ENCODE measurements at places on chromosomes 5 and 9.

GRCh38 chr5:42074353-42074752 is 149.3 kb downstream of the FBXO4 start:
- no peak for DNase-seq

DNA sequence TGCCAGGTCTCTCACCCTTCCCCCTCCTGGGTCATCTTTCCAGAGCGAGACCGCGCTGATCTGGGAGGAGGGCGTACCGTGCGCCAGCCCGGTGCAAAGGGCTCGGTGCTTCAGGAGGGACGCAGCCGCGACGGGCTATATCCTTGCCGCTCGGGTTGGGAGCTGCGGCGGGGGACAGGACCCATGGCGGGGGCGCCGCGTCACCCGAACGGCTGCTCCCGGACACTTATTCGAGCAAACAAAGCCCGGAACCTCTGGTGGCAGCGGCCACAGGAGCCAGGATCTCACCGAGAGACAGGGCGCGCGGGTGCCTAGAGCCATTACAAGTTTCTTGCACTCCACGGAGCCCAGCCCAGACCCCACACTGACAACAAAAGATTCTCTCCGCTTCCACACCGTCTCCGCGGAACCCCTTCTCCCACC is 1.3 kb downstream of the SEMA6A start:
- no peak for DNase-seq

- DNase-seq = no peak
Measured at GRCh38 chr5:2178071-2178477, 295.3 kb upstream of the IRX4 start.

- no peak for DNase-seq
Measured at GRCh38 chr5:67021962-67022361, 174.6 kb downstream of the CD180 start.

DNA sequence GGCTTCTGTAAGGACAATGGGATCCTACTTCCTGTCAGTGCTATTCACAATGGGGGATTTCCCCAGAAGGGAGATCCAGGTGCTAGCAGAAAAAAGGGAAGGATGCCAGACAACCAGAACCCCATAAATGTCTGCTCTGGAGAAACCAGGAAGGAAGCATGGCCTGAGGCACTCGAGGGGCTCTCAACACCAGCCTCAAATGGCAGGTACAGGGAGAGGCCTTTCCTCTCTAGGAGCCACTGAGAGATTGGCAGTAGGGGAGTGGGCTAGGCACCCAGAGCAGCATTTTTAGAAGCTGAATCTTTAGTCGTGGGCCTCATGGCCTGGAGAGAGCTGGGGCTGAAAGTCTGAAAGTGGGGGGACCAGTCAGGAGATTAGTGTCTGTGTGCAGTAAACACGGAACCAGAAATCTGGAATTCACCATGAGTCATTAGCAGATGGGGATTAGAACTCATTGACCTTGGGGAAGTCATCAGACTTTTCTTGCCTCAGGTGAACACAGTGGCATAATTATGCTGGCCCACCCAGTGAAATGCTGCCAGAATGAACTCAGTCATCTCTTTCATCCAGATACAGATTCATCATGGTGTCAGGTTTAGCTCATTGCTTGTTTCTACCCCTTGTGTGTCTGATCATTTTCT is 28.3 kb downstream of the ARHGEF28 start:
- DNase-seq = no peak

DNA sequence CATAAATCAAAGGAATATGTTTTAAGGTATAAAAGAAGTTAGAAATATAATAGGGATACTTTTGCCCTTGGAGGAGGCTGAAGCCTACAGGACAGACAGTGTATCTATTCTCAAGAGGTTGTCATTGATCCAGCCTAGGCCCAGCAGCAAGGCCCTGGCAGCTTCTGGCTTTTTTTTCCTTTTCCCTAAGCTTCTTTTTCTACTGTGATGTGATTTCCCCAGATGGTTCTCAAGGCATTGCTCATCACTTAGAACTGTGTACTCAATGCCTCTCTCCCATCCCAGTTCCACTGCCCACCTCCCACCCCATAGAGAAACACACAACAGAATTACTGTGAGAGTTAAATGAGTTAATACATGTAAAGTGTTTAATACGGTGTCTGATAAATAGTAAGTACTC is 88.6 kb downstream of the SLC44A1 start:
- DNase-seq = no peak

DNA sequence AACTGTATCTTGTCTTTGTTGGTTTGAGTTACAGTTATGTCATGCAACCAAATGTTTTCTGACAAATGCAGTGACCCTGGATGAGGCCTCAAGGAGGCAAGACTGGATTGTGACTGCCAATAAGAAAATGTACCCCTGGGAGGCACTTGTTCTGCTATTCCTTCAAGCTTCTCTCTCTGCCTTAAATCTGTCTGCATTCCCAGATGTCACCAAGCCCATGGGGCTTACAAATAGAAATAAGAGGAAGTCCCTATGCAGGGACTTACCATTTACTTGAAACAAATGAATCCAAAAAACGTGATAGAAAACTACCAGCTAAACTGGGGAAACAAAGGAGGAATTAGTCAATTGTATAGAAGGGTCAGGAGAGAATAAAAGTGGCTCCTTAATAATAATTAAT is 8.2 kb upstream of the PARP8 start:
- DNase-seq = no peak

- no peak for DNase-seq
Measured at GRCh38 chr5:154166901-154167791, 23.4 kb upstream of the GALNT10 start.

DNA sequence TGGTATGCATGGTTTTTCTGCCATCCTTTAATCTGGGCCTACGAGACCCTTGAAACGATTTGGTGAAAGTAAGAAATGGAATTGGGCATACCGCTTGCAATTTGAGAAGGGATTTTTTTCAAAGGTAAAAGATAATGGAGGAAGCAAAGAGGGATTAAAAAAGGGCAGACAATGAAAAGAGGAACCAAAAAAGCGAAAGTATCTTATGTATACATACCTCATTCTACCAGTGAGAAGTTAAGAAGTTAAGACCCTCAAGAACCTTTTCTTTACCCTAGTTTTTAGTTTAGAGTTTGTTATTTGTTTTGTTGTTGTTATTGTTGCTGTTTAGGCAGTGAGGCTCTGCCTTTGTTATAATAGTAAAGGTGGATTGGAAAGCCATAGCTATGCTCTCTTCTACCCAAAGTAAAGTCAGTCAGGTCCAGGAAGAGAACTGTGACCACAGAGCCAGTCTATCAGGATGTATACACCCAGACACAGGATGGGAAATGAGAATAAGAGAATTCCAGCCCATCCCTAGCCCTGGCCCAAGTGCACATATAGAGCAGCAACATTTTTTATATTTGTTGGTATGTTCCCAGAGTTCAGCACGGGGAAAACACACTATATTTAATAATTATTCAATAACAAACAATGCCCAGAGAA is 166.6 kb downstream of the RFX3 start:
- DNase-seq = no peak

GRCh38 chr9:136283291-136284235 is 20.3 kb downstream of the CCDC187 start:
- peak; percentile 70 for DNase-seq

GRCh38 chr9:109109967-109110328 is 9.8 kb downstream of the TMEM245 start:
- DNase-seq = no peak

- DNase-seq = no peak
Measured at GRCh38 chr9:116475201-116475600, 211.9 kb upstream of the TRIM32 start.

DNA sequence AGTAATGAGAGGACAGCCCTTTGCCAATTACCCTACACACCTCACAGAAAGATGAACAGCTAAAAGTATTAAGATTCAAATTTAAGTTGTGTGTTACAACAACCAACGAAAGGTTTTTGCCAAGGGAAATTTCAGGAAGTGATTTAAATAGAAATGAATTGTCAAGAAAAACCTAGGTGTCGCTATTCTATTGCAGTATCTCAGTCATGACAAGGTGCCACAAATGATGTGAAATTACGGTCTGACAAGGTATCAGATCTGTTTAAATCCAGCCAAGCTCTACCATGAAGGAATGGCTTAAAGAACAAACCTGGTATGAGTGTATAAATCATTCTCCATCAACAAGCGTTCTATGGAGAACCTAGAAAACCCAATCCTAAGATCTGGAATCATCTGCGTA is 189.7 kb downstream of the ATPSCKMT start:
- no peak for DNase-seq

DNA sequence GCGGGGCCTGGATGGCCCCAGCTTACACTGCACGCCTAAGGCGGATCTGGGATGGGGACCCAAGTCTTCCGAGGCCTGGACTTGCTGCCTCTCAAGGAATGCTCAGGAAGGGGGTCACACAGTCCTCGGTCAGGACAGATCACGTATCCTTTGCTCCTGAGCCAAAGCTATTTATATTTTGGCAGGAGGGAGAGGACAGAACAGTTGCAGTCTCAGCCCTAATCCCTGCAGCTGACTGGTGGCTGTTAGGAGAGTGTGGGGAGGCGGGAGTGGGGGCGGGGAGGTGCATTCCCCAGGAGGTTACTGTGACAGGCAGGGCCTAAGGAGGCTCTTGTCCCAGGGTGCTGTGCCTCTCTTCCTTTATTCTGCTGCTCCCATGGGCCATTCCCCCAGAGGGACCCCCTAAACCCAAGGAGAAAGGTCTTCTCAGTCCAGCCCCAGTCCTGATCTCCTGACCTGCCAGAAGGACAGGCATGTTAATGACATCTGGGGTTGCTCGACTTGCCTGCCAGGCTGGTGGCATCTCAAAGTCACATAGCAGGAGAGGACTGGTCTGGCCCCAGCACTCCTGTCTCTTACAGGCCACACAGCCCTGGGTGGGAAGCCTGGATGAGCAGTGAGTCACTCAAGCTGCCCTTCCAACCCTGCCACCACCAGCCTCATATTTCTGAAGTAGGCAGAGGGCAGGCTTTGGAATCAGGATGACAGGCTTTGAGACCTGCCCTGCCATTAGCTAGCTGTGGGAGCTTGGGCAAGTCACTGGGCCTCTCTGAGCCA is 51.9 kb downstream of the COL27A1 start:
- no peak for DNase-seq

GRCh38 chr5:142944140-142944539 is 174.0 kb downstream of the ARHGAP26 start:
- DNase-seq = no peak

- no peak for DNase-seq
Measured at GRCh38 chr5:171476701-171477100, 57.3 kb downstream of the FGF18 start.

GRCh38 chr5:103541569-103541968 is 21.0 kb downstream of the NUDT12 start:
- no peak for DNase-seq

DNA sequence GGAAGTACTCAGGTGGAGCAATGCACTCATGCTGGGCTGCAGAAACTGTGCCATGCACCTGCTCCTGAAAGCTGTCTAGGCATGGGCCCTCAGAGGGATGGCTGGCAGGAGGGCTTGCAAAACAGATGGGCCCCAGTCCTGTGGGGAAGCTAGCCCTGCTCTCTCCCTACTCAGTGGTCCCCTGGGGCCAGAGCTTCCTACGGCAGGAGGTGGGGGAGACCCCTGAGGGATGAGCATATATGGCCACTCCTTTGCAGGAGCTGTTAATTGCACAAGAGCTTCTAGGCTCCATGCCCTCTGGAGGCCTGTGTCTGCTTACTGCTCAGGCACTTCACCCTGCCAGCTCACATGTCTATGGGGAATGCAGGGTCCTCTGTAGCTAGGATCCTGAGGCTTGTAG is 545.3 kb upstream of the PTPRD start:
- DNase-seq = no peak

GRCh38 chr9:75685062-75685461 is 205.4 kb upstream of the PCSK5 start:
- no peak for DNase-seq

DNA sequence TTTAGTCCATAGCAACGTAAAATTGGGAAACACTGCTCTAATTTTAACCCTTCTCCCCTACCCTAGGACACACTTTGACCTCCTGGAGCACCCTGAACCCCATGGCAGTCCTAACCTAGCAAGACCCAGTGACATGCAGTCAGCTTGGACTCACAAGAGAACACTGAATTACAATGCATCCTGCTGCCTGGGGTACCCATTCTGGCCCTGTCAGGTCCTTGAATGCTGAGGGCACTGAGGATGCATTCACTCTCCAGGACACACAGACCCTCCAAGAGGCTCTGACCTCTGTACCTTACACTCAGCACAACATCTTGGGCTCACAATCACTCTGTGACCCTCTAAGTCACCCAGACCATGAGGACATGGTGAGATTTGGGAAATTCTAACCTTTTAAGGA is 1.8 kb upstream of the PROP1 start:
- no peak for DNase-seq

DNA sequence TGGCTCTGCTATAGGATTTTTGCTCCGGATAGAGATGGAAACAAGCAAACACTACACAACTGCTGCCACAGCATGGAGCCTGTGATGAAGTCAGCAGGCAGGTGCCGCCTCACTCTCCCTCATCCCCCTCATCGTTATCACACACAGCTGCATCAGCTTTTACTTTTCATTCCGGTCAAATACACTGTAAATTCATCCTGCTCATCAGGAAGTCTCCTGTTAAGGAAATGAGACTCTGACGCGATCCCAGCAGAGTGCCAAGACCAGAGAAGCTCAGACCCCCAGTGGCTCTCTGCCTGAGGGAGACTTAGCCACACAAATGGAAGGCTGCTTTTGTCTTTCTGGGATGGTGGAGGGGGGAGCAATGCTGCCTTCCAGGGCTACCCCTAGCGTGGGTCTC is 270.2 kb downstream of the ELAVL2 start:
- no peak for DNase-seq

DNA sequence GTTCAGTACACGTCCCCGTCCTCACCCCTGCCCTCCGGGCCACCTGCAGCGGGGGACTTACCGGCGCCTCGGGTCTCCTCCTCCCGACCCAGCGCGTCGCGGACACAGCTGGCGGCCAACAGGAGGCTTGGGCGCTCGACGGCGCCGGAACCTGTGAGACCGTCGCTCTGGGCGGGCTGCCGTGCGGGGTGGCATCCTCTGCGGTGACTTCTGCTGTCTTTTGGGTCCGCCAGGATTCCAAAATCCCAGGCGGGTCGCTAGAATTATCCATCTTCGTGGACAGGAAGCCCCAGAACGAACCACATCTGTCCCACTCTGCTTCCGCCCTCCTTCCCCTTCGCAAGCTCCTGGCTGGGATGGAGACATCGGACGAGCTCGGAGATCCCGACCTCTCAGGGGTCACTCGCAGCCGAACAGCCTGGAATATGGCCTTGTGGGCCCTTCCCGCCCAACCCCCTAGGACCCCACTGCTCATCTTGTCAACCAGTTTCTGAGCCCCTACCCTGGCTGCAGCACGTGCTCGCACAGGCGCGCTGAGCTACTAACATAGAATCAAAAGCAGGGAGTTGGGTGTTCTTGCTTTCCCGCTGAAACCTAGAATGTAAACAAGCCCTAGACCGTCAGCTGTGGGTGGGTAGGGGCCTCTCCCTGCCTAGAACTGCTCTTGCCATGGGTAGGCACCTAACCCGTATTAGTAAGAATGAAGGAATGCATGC is 947 bp upstream of the MARCHF3 start:
- DNase-seq = no peak

DNA sequence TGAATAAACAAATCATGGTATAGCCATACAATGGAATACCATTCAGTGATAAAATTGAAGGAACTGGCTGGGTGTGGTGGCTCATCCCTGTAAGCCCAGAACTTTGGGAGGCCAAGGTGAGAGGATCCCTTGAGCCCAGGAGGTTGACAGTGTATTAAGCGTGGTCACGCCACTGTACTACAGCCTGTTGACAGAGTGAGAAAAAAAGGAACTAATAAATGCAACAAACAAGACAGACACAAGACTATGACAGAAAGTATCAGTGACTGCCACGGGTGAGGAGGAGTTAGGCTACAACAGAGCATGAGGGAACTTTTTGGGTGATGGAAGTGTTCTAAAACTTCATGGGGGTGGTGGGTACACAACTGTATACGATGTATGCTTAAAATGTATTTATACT is 2.2 kb downstream of the FNIP1 start:
- DNase-seq = no peak

Data from CD4-positive, alpha-beta T cell treated with Interleukin-15 for 4 hours (primary cell).